Foreskin keratinocyte (primary cell): ENCODE measurements at places on chromosomes 2 and 18. TPM values are rescaled to one million over a fixed set of nuclear protein-coding genes. Genes with fewer than 3 reads are reported as not detected.

SERPINB3 gene
- 0.56 and 0.88 TPM in 2 replicates for total RNA-seq

NMUR1 gene
- not detected in 2 replicates for total RNA-seq

NFU1 gene
- total RNA-seq = 47.0 and 53.6 TPM in 2 replicates

CXCR1 gene
- 0.28 and 0.41 TPM in 2 replicates for total RNA-seq

CTAGE1 gene
- not detected in 2 replicates for total RNA-seq

RESP18 gene
- total RNA-seq = not detected in 2 replicates

VWA3B gene
- 0.35 TPM in 1 of 2 replicates, not detected in the other for total RNA-seq

DYNAP gene
- total RNA-seq = not detected in 2 replicates

MYL12A gene
- total RNA-seq = 549 and 551 TPM in 2 replicates

TIMM21 gene
- 45.9 and 53.0 TPM in 2 replicates for total RNA-seq

NEB gene
- under 0.01 and 0.27 TPM in 2 replicates for total RNA-seq

IL36B gene
- total RNA-seq = not detected in 2 replicates

MFF gene
- total RNA-seq = 72.3 and 78.9 TPM in 2 replicates

SLC9A4 gene
- not detected in 2 replicates for total RNA-seq

PAX3 gene
- not detected in 2 replicates for total RNA-seq

SPATA3 gene
- total RNA-seq = not detected in 2 replicates

DLGAP1 gene
- under 0.01 TPM in 1 of 2 replicates, not detected in the other for total RNA-seq

SIX3 gene
- not detected in 2 replicates for total RNA-seq

TCF23 gene
- total RNA-seq = 0.03 and 0.04 TPM in 2 replicates

RAB17 gene
- total RNA-seq = 0.75 and 1.8 TPM in 2 replicates

GPR148 gene
- total RNA-seq = not detected in 2 replicates
